Fibroblast of skin of scalp (primary cell): ENCODE measurements at places on chromosomes 5 and 9.

- DNase-seq: no peak
Observed at GRCh38 chr9:93387791-93388190, 63.7 kb upstream of the FAM120A start.

- no peak for DNase-seq
Observed at GRCh38 chr5:76085243-76085579, 2.0 kb downstream of the SV2C start.

DNA sequence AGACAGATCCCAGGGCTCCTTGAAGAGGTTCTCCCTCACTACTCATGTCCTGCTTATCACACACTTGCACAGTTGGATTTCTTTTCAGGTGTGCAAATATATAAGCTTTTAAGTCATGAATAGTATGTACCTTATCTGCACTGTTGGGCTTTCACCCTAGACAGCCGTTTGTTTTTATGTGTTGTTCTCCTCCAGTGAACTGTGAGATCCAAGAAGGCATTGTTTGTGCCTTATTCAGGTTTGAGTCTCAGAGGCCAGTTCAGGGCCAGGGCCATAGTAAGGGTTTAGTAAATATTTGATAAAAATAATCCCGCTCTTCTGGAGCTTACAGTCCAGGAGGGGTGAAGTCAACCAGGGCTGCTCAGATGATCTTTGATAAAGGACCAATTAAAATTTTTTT is 480.0 kb downstream of the TMEM38B start:
- DNase-seq: no peak

GRCh38 chr5:88736494-88736893 is 146.5 kb downstream of the MEF2C start:
- no peak for DNase-seq

DNA sequence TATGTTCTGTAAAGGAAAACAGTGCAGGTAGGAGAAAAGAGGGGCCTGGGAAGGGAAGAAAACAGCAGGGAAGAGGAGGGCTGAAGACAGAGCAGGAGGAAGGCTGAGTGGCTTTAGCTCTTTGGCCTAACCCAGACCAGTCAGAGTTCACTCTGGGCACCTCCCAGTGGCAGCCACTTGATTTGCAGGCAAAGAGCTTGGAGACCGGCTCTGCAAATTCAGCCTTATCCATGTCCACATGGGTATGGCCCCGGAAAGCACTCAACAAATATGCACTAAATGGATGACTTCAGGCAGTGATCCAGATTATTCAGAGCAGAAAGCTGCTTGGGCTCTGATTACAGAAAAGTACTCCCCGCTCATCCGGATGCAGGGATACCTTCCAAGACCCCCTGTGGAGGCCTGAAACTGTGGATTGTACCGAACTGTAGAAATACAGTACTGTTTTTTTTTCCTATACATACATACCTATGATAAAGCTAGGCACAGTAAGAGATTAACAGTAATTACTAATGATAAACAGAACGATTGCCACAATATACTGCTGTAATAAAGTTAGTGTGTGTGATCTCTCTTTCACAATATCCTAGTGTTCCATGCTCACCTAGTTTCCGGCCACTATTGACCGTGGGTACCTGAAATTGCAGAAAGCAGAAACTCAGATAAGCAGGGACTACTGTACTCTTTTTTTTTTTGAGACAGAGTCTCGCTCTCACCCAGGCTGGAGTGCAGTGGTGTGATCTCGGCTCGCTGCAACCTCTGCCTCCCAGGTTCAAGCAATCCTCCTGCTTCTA is 4.6 kb upstream of the RNU6ATAC start:
- DNase-seq: no peak

- DNase-seq: peak; percentile 53
Observed at GRCh38 chr9:113446323-113446740, 17.2 kb upstream of the RGS3 start.

DNA sequence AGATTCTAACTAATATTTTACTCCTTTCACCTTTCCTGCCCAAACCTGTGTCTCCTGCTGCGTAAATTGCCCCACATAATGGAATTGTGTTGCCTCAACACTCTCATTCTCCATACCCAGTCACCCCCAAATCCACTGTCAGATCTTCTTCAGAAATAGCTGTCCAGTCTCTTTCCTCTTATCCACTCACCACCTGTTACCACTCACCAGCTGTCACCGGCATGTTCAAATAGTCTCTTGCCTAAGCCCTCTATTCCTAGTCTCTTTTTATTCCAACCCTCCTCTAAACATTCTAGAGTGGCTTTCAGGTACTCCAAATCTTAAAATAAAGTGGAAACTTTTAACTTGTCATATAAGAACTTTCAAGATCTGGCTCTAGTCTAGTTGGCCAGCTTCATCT is 262.0 kb upstream of the FBXL7 start:
- no peak for DNase-seq

DNA sequence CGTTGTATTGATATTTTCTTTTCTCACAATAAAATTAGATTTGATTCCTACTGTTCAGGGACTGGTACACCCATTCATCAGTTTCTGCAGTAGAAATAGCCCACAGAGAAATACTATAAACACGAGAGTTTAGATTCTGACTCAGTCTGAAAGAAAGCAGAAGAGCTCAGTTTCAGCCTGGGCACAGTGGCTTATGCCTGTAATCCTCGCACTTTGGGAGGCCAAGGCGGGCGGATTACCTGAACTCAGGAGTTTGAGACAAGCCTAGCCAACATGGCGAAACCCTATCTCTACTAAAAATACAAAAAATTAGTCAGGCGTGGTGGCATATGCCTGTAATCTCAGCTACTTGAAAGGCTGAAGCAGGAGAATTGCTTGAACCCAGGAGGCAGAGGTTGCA is 8.6 kb downstream of the ITK start:
- DNase-seq: no peak

DNA sequence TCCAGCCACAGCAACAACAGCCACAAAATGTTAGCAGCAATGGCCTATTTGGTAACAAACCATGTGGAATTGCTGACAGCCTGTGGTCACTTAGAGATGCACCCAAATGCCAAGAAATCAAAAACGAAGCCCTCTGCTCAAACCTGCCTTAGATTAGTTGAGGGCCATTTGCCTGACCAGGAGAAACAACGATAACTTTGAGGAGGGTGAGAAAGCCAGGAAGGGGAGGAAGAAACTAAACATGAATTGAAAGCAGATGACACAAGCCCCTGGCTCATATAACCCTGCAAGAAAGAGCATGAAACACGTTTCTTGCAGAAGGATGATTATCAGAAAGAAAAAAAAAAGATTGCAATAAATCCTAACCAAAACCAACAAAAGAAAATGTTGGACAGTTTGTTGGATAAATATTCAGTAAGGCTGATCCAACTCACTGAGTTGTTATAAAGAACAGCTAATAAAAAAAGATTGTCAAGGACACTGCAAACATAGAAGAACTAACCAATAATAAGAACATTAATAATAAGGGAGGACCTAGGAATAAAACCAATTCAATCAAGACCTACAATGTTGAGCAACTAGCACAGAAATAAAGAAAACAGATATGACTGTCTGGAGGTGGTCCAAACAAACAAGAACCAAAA is 140.5 kb upstream of the SLC30A5 start:
- DNase-seq: peak; percentile 29

GRCh38 chr5:126514131-126514557 is 80.9 kb downstream of the ALDH7A1 start:
- DNase-seq: peak; percentile 35

GRCh38 chr5:141780240-141780951 is 97.8 kb downstream of the PCDH1 start:
- no peak for DNase-seq

DNA sequence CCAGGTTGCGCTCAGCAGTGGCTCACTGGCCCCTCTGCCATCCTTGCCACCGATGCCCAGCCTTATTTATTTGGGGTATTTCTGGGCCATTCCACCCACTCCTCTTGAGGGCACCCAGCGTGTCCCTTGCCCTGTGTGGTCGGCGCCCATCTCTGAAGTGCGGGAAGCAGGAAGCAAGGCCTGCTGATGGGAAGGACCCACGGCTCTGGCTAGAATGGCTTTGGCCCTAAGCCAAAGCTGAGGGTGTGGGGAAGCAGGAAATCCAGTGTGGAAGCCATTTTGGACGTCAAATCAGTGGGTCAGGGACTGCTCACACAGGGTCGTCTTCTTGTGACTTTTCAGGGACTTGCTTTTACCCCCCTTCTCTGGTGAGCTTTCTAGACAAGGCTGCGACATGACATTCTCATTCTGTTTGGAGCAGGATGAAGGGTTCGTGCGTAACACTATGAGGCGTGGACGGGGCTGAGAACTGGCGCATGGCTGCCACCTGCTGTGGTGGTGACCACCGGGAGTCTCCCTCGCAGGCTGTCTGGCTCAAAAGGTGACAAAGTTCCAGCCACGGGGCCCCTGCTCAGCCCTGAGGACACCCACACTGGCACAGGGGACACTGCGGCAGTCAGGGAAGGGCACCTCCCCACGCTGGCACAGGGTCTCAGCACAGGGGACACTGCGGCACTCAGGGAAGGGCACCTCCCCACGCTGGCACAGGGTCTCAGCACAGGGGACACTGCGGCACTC is 50.7 kb upstream of the NKD2 start:
- DNase-seq: no peak

GRCh38 chr5:158875272-158875679 is 224.4 kb downstream of the EBF1 start:
- peak; percentile 50 for DNase-seq

- no peak for DNase-seq
Observed at GRCh38 chr5:61734001-61734400, 401.9 kb downstream of the ZSWIM6 start.

- no peak for DNase-seq
Observed at GRCh38 chr9:23243523-23243922, 582.5 kb downstream of the ELAVL2 start.

- no peak for DNase-seq
Observed at GRCh38 chr9:124384210-124384609, 31.0 kb downstream of the PSMB7 start.

- DNase-seq: no peak
Observed at GRCh38 chr9:105191508-105192121, 52.8 kb upstream of the SLC44A1 start.

DNA sequence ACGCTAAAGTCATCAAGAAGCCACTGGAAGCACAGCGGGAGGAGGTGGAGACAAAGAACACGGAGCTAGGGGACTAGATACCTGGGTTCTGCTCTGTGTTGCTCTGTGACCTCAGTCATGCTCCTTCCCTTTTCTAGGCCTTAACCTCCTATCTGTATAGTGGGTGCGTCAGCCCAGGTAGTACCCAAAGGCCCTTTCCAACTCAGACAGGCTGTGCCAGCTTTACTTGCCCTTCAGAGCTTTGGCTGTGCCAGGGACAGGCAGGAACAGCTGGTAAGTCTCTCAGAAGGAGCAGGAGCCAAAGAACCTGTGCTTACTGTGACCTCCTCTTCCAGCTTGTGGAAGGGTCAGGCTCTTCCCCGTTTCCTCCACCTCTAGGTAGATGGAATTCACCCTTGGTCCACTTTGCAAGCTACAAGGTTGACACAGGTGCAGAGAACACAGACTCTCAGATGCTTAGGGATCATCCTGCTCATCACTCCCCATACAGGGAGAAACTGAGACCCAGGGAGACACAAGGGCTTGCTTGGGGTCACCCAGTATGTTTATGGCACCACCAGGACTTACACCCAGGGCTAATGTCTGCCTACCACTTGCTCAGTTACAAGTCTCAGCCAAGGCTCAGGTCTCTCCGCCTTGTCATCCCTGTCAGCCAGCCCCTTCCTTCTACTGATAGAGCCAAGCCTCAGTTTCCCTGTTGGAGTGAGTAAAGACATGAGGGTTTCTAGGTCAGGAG is 1.7 kb downstream of the CCDC69 start:
- no peak for DNase-seq

- DNase-seq: no peak
Observed at GRCh38 chr9:91034976-91035824, 233.6 kb downstream of the SYK start.

DNA sequence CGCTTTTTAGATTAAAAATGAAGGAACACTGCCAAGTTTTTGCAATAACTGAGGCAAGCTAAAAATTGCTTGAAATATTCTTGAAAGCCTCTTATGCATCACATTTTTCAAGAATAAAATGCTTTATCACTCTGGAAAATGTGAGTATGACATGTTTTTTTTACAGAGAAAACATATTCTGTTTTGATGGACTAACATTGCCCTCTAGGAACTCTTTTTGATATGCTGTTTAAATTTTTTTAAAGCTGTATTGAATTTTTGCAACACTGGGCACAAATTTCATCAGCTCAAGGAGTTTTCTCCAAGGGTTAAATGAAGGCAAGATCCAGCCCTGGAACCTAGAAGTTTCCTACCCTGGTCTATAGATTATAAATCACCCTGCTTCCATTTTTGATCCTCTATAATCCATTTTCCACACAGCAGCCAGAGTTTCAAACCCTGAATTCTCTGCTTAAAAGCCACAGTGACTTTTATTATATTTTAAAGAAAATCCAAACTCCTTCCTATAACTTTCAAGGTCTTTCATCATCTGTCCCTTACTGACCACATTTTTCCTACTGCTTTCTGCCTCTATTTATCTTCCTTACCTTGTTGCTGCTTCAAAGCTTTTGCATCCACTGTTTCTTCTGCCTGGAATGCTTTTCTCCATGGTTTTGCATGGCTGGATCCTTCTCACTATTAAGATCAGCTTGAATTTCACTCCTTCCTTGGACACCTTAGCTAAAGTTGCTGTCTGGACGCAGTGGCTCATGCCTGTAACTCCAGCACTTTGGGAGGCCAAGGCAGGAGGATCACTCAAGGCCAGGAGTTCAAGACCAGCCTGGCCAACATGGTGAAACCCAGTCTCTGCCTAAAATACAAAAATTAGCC is 60.9 kb downstream of the IL31RA start:
- peak; percentile 89 for DNase-seq

DNA sequence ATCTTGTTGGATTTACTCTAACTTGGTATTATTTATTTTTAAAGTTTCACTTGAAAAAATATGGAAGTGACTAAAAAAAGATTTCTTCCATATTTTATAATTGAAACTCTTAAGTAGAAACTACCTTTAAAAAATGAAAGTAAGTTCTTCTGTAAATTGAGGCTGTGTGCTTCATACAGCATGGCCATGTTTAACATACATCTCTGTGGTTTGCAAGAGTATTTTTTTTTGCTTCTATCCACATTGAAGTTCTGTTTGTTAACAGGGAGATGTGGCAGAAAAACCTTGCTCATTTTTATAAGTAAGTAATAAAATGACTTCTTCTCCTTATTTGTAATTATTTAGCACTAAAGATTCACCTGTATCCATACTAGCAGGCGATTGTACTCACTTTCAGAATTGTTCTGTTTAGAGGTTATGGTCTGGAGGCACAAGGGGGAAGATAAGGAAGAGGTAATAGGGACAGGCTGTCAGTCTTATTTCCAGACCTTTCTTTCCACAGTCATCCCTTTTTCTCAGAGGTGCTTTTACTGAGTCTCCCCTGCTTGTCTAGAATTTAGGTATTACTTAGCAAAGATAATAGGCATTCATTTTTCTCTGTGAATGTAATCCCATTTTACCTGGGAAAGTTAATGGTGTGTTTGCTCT is 16.0 kb downstream of the FYB1 start:
- DNase-seq: no peak

DNA sequence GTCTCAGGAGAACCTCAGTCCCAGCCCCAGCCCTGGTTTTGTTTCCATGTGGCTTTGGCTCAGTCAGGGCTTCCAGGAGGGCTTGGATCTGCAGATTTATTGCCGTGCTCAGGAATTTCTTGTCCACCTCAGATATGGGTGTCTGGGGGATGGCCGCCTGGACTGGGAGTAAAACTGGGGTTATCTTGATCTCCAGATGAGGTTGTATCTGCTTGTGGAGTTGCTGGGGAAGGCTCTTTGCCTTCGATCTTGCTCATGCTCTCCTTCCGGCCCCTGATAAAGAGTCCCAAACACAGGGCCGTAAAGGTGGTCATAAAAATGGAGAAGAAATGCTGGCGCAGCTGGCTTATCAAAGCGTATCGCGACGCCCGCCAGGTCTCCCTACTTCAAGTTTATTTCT is 17.8 kb upstream of the PITX1 start:
- no peak for DNase-seq

GRCh38 chr9:136711751-136712689 is at the start of gene DIPK1B:
TSS of gene DIPK1B (plus strand) at chr9:136712572. CDS start at chr9:136712666, 94 bp downstream.
- DNase-seq: no peak
